Activated T-helper 1 cell treated with anti-CD3 and anti-CD28 coated beads, Interleukin-2, amount 50 U/mL, for 16 hours (primary cell): ENCODE measurements at places on chromosomes 12 and 14.

DNA sequence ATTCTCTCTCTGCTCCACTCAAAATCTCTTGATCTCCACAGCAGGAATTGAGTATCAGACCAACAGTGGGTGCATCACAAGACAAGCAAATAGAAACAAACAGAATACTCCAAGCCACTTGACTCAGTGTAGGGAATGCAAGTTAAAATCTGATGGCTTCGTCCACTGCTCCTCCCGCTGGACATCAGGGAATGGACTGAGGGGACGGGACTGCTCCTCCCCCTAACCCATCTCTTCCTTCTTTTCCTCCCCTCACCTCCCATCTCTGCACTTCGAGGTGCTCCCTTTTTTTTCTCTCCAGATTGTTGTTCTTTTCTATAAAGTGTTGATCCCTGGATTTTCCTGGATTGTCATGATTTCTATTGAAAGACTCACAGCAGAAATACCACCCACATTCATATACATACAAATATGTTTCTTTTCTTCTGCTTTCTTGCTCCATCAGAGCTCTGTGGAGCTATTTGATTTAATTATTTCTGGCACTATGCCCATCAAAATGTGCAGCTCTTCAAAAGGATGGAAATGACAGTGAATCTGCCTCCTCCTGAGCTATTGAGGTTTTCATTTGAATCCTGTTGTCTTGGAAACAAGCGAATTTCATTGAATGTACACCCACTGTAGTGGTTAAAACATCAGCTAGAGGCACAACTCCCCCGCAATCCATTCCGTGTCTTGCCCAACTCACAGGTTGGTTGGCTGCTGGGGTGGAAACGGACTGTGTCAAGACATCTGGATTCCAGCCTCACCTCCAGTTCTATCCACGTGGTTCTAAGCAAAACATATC lies 199.7 kb downstream of the SPTSSA start:
- DNase-seq: no peak

DNA sequence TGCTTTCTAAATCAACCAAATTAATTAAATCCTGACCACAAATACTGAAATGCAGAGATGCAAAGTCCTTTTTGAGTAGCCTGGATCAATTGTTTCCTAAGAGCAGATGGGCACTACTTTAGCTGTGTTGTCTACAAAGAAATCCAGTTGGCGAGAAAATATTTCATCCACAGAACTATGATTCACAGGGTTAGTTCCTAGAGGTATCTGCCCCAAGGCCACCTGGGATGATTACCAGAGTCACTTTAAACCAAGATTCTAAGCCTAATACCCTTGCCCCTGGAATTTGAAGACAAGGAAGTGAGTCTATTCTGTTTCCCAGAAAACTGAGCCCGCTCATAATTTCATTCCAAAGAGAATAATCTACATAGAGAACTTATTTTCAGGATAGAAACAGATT lies 198.4 kb downstream of the PPM1H start:
- DNase-seq: no peak

GRCh38 chr14:76938092-76938500 lies 90.4 kb downstream of the IRF2BPL start:
- no peak for DNase-seq

GRCh38 chr12:42904683-42905418 lies 315.3 kb upstream of the PRICKLE1 start:
- no peak for DNase-seq

GRCh38 chr14:72758420-72758819 lies 135.5 kb downstream of the DPF3 start:
- no peak for DNase-seq

- no peak for DNase-seq
Measured at GRCh38 chr14:24366413-24366720, 1.6 kb upstream of the NFATC4 start.

GRCh38 chr12:124568431-124569374 lies 1.3 kb upstream of the NCOR2 start:
- no peak for DNase-seq

DNA sequence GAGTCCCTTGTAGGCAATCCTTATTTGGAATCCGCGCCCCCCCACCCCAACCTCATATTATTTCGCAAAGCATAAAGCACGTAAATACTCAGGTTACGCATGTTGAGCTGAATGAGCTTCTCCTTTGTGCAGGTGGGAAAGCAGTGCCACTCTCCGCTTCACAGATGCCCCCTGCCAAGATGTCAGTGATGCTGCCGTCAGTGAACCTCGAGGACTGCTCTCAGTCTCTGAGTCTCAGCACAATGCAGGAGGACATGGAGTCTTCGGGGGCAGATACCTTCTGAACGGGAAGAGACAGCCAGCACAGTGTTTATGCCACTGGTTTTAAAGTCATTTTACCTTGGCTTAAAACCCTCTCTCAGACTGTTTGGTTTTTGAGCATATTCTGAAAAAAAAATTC lies 90.1 kb upstream of the DACT1 start:
- DNase-seq: no peak
